ENCODE measurements at places on chromosomes 12 and 14. TPM values are rescaled to one million over a fixed set of nuclear protein-coding genes. Genes with fewer than 3 reads are reported as not detected.

GRCh38 chr14:24162093-24162492 is 1.0 kb downstream of the IRF9 start:
- DNase-seq, result no peak

DNA sequence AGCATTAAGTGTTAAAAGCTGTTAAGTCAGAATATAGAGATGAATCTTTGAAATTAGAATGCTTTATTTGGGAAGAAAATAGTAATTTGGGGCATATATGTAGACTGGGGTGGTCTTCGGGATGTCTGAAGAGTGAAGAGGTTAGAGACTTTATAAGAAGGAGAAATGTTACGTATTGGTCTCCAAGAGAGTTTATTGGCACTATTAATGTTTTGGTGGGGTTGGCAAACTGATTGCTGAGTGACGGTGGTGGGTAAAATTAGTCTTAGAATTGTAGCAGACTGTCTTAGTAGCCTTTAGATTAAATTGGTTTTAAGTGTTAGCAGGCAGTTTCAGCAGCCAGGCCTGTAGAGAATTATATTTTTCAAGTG is 4.9 kb upstream of the ATP23 start:
- no peak for DNase-seq

GRCh38 chr14:89728964-89729363 is 225.6 kb downstream of the EFCAB11 start:
- no peak for DNase-seq

Gene KICS2
- total RNA-seq, result 7.0 TPM

Data from body of pancreas (tissue), 4 donors.